Fibroblast of skin of left biceps (primary cell): ENCODE measurements at places on chromosomes 1 and 21.

- DNase-seq, result no peak
Observed at GRCh38 chr1:158095737-158096335, 84.9 kb upstream of the CD1D start.

DNA sequence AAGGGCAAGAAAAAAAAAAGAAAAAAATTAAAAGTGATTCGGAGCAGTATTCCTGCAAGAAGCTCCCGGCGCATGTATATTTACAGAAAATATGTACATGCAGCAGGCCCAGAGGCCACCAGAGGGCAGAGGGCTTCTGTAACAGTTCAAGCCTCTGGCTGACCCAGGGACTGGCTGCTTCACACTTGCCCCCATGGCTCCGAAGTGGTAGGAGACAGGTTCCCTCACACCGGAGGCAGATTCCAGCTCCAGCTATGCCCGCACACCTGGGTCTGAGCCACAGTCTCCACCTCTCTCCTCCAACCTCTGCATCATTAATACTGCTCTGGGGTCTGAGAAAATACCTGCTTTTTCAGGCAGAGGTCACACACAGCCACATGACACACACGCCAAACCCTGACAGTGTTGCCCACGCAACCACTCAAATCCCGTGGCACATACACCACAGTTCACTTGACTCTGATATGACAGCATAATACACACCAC lies 2.2 kb upstream of the ARHGAP30 start:
- DNase-seq, result no peak

DNA sequence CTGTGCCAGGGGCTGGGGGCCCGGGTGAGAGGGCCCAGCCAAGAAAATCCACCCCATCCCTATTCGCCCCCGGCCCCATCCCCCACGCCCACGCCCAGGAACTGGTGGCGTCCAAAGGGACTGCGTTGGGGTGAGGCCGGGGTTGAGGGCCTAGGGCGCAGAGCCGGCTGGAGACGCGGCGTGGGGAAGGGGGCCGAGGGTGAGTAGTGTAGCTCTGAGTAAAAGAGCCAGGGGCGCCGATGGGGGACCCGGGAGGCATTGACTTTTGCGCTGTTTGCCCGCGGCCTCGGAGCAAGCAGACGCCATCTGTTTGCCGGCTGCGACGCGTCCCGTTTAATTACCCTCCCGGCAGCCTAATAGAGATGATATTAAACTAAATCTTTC lies 3.5 kb upstream of the DMRTA2 start:
- no peak for DNase-seq

DNA sequence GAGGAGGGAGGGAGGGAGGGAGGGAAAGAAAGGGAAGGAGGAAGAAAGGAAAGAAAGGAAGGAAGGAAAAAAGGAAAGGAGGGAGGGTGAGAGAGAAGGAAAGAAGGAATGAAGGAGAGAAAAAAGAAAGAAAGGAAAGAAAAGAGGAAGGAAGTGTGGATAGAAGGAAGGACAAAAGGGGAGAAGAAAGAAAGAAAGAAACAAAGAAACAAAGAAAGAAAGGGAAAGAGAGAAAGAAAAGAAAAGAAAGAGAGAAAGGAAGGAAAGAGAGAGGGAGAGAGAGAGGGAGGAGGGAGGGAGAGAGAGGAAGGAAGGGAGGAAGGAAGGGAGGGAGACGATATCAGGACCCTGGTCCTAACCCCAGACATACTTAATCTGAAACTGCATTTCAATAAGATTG lies 146.2 kb upstream of the ZC3H11B start:
- no peak for DNase-seq

DNA sequence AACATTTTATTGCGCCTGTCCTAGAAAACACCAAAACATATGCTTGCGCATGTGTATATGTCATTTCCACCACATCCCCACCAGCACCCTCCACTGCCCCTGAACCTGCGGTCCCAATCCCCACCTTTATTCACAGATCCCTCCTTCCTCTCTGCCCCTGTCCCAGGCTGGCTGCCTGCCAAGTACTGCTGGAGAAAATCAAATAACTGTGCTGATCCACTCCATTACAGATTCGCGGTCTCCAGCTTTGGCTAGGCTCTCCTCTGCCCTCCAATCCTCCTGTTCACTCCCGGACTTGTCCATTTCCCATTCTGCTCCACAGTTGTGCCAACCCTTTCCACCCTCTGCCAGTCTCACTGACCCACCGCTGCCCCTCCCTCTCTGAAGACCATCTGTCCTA lies 59.3 kb upstream of the GJB5 start:
- no peak for DNase-seq

DNA sequence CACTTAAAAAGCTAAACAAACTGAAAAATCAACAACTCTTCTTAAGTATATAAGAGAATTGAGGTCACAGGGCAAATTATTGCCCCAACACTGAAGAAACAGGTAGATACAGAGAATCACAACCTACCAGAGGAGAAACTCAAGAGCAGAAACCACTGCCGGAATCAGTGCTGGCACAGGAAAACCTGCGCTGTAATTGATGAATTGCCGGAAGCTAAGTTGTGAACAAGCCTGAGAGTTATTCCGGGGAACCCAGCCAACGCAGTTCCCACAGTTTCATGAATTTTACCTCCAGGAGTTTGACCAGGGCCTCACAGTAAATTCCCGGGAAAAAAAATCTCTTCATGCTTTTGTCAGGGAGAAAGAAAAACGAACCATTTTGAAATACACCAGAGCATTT lies 657.1 kb upstream of the BRINP3 start:
- DNase-seq, result no peak

DNA sequence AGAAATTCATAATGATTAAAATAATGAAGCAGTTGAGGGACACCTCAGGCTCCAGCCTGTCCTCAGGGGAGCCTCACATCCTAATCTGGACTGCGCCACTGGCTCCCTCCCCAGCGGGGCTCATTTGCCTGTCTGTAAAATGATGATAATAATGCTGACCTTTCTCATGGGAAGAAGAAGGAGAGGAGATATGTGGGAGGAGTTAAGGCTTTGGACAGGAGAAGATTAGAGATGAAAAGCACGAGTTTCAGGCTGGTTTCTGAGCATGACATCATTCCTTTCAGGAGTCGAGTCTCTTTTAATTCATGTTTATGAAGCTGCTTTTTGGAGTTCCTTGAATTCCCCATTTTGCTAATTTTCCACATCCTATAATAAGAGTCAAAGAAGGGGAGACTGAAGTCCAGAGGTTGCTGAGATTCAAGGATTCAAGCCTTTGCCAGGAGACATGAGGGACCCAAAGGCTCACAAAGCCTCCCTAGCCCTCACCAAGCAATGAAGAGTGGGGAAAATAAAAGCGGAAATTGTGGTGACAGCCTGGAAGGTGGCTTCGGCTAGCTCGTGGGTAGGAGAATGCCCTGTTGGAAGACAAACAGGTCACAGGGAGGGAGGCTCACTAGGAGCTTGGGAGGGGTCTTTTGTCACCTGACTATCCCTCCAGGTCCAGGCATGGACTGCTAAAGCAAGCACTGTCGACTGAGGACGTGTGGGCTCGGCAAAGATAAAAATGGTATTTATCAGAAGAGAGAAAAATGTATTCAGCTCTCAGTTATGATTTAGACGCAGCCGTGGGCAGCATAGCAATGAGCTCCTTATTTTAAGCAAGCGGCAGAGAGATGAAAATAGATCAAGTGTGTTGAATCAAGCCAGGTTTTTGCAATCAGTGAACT lies 27.5 kb upstream of the STMN1 start:
- no peak for DNase-seq

DNA sequence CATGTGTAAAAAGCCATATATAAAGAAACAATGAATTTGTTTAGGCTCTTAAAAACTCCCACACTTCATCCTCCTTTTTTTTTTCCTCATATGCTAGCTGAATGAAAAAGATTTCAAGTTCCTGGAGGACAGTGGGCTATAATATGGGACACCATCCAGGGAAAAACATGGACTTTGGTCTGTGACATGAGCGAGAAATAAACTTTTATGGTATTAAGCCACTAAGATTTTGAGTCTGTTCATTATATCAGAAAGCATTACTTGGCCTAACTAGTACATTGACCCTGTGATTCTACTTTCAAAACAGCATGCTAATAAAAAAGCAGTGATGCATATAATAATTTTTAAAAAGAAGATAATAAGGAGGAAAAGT lies 392.3 kb upstream of the CAMK1G start:
- DNase-seq, result no peak

DNA sequence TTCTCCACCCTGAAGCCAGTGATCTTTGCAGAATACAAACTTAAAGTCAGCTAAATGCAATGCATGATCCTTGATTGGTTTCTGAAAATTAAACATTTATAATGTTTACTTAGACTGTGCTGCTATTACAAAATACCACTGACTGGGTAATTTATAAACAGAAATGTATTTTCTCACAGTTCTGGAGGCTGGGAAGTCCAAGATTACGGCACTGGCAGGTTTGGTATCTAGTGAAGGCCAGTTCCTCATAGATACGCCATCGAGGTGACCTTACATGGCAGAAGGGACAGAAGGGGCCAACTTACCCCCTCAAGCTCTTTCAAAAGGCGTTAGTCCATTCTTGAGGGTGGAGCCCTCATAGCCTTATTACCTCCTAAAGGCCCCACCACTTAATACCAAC lies 2.8 kb upstream of the BOLA1 start:
- DNase-seq, result no peak

DNA sequence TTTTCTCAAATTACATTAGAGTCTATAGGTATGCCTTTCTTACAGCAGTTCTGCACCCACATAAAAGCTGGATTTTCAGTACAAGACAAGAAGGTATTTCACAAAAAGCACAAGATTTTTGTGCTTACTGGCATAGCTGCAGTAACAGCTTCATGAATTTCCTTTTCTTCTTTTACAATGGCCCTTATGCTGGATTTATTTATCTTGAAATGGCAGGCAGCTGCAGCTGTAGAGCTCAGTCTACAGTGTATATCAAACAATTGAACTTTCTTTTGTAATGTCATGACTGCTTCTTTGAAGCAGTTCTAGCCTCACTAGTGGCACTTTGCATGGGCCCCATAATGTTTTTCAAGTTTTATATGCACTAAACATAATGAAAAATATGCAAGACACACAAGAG lies 510.2 kb downstream of the KCNT2 start:
- no peak for DNase-seq

DNA sequence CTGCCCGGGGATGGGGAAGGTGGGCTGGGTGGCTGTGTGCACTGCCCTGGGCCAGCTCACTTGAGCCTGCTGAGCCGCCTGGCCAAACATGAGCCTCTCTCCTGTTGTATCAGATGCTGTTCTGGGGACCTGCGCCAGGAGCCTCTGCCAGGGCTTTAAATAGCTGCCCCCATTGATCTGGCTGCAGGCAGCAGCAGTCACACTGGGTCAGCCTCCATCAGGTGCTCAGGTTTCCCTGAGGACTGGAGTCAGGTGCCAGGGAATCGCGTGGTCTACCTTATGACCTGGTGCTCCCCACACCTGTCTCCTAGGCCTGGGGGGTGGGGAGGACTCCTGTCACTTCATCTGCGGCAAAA lies 700 bp upstream of the CCDC28B start:
- no peak for DNase-seq

DNA sequence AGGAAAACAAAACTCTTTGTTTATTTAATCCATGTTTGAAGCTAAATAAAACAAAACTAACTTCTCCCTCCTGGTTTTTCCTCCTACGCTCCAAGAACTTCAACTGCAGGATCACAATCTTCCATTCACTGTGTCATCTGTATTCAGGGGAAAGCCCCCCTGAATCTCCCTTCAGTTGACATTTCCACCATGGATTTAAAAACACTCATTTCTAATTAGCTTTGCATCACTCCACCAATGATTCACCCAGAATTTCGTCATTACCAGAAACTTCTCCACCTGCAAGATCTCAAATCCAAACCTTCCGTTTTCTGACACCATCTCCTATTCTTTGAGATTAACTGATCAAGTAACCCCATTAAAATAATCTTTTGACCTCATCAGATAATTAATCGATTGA lies 10.9 kb upstream of the RGS5 start:
- no peak for DNase-seq

DNA sequence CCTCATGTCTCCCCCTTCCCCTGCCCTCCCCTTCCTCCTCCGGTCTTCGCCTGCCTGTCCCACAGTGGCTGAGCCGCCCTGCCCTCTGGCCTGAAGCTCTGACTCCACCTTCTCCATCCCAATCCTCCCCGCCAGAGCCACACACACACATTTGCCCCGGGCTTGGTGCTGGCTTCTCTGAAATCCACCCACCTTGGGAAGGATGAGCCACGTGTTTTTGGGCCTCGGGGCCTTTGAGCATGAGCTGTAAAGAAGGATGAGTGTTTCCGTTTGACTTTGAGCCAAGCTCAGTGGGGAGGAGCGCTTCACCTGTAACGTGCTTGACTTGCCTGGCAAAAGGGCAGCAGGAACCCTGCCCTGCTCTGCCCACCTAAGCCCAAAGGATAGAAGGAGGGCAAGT lies 295.1 kb downstream of the SIPA1L2 start:
- no peak for DNase-seq
